ENCODE measurements at places on chromosomes 3 and 15.

DNA sequence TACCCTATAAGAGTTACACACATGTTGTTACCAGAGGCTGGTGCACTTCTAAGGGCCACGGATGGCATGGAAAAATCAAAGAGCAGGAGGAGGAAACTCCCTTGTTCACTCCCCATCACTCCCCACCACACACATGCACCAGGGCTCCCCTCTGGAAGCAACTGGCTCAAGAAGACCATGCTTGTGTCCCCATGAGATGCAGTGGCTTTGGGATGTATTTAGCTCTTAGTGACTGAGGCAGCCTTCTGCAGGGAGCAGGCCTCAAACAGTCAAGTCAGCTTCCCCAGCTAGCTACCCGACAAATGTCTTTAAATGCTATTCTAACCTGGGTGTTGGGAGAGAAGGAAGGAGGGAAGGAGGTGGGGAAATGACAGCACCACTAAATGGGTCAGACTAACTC is 32.9 kb upstream of the RAD18 start:
- no peak for DNase-seq

GRCh38 chr3:61928039-61928438 is 366.7 kb downstream of the PTPRG start:
- no peak for DNase-seq

GRCh38 chr3:153273217-153273616 is 111.2 kb downstream of the RAP2B start:
- no peak for DNase-seq

DNA sequence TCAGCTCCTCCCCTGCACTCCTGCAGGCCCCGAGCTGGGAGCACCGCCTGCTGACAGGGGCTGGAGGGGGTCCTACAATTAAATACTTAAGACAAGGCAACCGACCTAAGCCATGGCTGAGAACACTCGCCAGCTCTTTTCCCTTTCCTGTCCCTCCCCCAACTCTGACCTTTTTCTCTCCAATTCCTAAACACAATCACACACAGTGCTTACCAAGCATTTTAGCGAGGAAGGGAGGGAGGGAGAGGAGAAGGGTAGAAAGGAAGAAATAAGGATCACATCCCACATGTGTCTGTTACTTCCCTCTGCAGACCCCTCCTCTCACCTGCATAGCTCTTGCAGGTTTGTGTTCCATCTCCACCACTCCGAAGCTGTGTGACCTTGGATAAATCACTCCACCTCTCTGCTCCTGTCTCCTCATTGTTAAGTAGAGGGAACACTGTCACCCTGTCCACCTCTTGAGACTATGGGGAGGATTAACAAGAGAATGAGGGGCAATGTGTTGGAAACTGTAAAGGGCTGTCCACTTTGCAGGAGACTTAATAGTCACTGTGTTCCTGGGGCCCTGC is 63.6 kb downstream of the CYP11A1 start:
- DNase-seq: no peak

DNA sequence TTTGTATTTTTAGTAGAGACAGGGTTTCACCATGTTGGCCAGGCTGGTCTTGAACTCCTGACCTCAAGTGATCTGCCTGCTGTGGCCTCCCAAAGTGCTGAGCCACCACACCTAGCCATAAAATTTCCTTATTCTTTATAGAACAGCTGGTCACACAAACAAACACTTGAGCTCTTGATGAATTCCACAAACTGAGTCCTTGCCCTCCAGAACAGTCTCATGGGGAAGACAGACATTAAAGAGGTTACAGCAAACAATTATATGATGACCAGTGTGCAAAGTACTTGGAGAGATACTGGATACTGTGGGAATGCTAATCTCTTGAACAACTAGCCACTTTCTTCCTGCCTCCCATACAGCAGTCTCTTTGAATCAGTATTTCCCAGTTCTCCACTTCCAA is 7.5 kb upstream of the ATP11B start:
- DNase-seq: no peak

- no peak for DNase-seq
Measured at GRCh38 chr3:133152681-133153220, 114.6 kb downstream of the TMEM108 start.

DNA sequence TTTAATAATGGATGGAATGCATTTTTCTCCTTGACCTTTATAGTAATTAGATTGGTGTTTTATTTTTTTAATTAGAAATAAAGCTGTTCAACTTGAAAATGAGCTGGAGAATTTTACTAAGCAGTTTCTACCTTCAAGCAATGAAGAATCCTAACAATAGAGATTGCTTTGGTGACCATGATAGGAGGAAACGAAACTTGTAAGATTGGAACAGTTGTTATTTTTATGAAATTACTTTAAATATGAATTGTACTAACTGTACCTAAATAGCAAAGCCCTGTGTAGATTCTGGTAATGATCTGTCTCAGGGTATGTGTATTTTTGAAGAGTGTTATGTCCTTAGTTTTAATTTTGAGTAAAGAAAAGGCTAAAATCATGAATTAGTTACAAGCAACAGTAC is 44.4 kb downstream of the MFN1 start:
- no peak for DNase-seq
